ENCODE measurements at places on chromosomes 1 and 21.

DNA sequence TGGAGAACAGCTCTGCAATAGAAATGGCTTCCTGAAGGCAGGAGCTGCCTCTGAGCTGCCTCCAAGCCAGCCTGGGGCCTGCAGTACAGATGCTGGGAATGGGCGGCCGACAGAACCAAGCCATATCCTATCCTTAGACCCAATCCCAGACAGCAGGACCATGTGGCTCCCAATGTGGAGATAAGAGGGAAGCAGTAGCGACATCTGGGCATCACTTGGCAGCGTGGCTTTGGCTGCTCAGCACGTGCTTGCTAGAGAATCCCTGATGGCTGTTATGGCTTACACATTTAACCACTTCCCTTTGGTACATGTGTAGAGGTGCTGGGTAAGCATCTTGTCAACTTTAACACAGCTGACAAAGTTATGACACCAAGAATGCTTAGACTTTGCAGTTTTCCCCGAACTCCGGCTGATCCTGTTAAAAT lies 87.7 kb downstream of the MAN1C1 start:
- no peak for DNase-seq

GRCh38 chr1:10113501-10113900 lies 80.7 kb downstream of the UBE4B start:
- DNase-seq: no peak

DNA sequence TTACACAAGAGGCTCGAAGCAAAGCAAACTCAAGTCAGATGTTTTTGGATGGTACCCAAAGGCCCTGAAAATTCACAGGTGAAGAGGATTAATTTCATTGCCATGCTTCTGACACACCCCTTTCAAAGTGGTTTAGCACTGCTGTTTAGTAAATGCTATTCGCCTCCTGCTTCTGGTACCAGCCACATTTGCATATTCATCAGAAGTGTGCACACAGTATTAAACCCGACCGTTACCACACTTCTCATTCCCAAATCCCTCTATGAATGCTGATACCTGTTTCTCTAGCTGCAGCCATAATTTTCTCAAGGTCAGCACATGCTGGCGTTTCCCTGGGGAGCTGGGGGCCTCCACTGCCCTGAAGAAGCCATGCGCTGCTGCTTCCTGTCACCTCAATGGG lies 179.8 kb upstream of the DAB1 start:
- DNase-seq: no peak

- DNase-seq: no peak
Observed at GRCh38 chr1:247204177-247204647, 32.4 kb upstream of the ZNF124 start.

DNA sequence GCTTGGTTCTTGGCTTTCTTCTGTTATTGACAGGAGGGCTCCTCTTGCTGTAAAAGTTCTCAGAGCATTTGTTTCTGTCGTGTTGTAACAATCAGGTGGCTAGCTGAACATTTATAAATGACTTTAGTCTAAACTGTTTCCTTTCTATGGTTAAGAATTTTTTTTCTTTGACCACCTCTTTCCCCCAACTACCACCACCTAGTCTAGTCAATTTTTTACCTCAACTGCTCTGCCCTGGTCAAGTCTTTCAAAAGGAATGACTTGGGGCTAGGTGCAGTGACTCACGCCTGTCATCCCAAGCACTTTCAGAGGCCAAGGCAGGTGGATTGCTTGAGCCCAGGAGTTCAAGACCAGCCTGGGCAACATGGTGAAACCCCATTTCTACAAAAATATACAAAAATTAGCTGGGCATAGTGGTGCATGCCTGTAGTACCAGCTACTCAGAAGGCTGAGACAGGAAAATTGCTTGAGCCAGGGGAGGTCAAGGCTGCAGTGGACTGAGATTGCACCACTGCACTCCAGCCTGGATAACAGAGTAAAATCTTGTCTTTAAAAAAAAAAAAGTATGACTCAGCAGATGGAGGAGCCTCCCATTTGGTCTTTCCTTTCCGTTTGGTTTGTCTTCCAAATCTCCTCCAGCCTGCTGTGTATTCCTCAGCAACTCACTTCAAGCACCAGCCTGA lies 40.7 kb downstream of the MAP3K21 start:
- DNase-seq: no peak

Measured in NCI-H2081 treated with DMSO at 0.1 percent for 48 hours (cell line).